ENCODE measurements at places on chromosomes 2 and 18.

- DNase-seq = no peak
Observed at GRCh38 chr2:25642298-25642697, 31.1 kb downstream of the DTNB start.

DNA sequence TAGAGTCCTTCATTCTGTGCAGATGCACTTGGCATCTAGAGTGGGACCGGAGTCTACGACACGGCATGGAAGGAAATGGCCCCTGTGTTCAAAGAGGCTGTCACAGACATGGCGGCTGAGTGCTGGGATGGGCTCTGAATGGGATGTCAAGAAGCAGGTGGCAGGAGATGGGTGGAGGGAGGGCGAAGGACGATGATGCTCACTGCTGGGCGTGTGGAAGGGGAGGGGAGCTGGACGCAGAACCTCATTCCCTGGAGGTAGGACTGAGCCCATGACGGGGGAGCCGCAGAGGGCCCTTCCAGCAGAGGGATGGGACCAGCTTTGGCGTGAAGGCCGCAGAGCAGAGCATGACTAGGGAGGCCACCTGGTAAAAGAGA is 18.8 kb upstream of the ALPI start:
- DNase-seq = no peak

DNA sequence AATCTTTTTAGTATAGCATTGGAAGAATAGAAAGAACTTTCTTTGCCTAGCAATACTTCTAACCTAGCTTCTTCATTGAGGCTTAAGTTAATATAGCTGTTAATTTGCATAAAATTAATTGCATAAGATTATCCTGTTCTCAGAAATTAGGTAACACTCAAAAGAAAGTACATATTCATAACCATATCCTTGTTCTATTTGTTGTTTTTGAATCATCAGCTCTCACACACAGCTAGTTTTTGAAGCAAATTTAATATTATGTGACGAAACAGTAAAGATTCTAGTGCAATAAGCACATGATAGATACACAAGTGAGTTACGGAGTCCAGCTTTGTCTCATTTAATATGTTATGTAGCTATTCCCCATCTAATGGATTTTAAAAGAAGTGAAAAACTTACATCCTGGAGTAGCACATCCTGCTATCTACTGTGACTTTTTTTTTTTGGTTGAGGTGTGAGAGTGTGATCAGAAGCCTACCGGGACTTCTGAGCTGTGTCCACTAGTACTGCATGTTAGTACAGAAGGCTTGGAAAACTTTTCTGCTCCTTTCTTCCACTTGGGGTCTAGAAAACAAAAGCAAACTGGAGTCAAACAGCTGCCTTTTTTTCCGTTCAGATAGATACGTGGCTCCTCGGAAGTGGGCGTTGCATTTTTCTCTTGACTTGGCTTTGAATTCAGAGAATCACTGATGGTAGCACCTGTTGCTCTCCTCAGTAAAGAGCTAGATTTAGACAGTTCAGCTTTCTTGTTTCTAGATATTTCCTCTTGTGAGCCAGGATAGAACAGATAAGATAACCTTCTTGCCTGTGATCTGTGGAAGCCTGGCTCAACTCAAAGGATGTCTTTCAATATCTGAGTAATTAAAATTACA is 27.2 kb downstream of the KDM3A start:
- no peak for DNase-seq

GRCh38 chr2:96907115-96908041 is 37.5 kb upstream of the SEMA4C start:
- DNase-seq = no peak

- no peak for DNase-seq
Observed at GRCh38 chr2:197673606-197674005, 1.8 kb downstream of the RFTN2 start.

- DNase-seq = no peak
Observed at GRCh38 chr2:119682578-119682977, 3.6 kb downstream of the TMEM177 start.

DNA sequence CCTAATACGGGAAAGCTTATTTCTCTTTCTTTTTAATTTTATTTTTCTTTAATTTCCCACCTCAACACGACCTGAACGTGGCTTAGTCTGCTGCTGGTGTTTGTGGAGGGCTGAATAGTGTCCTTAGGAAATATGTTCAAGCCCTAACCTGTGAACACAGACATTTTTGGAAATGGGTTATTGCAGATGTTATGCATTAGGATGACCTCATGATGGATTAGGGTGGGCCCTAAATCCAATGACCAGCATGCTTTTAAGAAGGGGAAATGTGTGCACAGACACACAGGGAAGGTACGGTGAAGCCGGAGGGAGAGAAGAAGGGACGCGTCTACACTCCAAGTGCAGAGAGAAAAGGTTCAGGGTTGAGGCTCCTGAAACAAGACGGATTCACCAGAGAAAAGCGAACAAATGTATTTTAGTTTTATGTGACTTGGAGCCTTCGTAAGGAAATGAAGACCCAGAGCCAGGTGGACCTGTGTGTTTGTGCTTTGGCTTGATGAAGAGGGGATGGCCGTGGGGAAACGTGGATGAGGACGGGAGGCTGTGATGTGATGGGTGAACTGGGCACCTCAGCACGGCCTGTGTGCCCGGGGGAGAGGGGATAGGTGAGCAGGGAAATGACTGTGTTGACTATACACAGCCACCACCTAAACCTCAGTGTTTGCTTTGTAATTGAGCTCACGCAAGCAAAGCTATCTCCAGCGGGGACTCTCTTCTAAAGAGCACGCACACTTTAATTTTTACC is 37.5 kb downstream of the RTP5 start:
- DNase-seq = no peak

DNA sequence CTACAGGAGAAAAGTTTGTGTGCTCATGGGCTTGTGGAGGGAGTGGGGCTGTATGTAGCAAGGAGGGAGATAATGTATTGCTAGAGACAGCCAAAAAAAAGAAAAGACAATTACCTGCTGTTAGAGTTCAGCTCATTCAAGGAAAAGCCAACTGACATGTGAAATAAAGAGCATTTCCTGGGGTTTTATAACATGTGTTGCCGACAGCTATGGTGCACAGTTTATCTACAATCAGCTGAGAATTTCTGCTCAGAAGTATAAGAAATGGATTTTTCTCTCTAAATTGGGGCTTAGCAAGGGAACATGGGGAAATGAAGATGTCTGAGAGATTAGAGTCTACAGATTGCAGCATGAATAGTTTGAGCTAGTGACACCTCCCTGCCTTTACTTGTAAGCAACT is 674.1 kb downstream of the SUCLG1 start:
- DNase-seq = no peak

GRCh38 chr18:10872304-10872703 is 277.1 kb downstream of the PIEZO2 start:
- DNase-seq = no peak

GRCh38 chr2:226813148-226813701 is 13.6 kb upstream of the IRS1 start:
- DNase-seq = no peak

GRCh38 chr2:68561372-68561771 is 82.0 kb upstream of the PROKR1 start:
- no peak for DNase-seq

DNA sequence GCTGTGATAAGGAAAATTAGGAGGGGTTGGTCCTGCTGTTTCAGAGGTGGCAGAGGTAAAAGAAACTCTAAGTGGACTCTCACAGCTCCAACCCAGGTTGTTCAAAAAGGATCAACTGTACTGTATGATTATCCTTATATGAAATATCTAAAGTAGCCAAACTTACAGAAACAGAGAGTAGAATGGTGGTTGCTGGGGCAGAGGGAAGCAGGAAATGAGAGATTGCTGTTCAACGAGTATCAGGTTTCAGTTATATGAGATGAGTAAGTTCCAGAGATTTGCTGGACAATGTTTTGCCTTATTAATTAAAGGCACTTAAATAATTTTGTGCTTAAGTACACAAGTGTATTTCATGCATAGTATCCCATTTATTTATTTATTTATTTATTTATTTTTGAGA is 972.0 kb upstream of the LRRTM1 start:
- no peak for DNase-seq

GRCh38 chr18:7535436-7536205 is 31.5 kb upstream of the PTPRM start:
- no peak for DNase-seq

- no peak for DNase-seq
Observed at GRCh38 chr18:75654851-75655751, 227.6 kb upstream of the SMIM21 start.

- no peak for DNase-seq
Observed at GRCh38 chr18:55862693-55863390, 274.9 kb upstream of the TCF4 start.

DNA sequence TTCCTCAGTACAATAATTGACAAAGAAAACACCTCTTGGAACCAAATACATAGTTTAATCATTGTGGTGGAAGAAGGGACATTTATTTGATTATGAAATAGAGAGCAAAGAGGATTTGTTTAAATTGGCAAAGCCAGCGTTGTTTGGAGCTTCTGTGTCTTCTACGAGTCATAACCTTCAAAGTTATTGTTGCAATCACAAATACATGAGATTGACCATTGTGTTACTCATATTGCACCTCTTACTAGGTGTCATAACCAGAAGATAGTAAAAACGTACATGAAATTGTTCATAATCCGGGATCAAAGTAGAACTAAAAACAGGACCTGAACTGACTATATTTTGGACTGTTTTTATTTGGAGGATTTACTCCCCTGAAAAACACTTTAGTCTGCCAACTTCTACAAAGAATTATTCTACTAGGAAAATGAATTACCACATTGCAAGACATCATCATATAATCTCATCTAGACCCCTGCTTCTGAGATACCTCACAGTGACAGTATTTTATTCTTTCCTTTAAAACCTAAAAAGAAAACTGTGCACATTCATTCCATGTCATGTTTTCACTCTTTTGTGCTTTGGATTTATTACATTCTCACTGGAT is 151.7 kb upstream of the KLF7 start:
- no peak for DNase-seq

- no peak for DNase-seq
Observed at GRCh38 chr2:96954011-96954846, 32.2 kb downstream of the FAM178B start.

- DNase-seq = no peak
Observed at GRCh38 chr18:44320619-44321460, 359.8 kb upstream of the SETBP1 start.

- DNase-seq = peak; percentile 35
Observed at GRCh38 chr18:34650121-34650545, 60.0 kb upstream of the DTNA start.

- DNase-seq = no peak
Observed at GRCh38 chr2:126781206-126781605, 117.5 kb upstream of the TEX51 start.

DNA sequence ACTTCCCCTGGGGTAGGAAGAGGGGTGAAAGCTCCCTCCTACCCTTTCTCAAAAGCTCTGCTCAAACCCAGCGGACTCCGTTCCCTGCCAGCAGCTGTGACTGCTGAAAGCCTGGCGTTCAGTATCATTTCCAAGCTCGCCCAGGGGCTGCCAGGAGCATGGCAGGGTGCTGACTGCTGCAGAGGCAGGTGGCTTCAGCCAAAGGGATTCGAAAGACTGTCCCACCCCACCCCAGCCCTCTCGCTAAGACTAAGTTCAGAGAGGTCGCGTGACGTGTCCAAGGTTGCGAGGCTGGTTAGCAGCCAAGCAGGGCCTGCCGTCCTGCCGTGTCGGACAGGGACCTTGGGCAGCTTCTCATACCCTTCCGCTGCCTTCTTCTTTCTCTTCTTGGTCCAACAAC is 72.3 kb upstream of the RAB12 start:
- DNase-seq = no peak

GRCh38 chr2:138658187-138658894 is 121.8 kb downstream of the NXPH2 start:
- no peak for DNase-seq

DNA sequence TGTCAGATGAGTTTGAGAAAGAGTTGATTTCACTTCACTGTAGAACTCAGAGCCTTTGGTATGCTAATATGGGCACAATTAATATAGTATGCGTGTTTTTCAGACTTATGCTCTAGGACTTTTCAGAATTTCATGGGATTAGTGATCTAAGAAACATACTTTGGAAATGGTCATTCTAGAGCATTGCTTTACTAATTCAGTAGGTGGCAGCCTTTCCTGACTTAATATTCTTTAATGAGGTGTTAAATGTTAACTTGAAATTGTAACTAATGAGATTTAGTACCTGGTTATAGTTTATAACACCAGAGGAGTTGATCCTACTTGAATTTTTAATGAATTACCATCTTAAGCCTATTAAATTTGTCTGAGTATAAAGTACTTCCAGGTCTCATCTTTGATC is 28.4 kb downstream of the ACTR2 start:
- no peak for DNase-seq

DNA sequence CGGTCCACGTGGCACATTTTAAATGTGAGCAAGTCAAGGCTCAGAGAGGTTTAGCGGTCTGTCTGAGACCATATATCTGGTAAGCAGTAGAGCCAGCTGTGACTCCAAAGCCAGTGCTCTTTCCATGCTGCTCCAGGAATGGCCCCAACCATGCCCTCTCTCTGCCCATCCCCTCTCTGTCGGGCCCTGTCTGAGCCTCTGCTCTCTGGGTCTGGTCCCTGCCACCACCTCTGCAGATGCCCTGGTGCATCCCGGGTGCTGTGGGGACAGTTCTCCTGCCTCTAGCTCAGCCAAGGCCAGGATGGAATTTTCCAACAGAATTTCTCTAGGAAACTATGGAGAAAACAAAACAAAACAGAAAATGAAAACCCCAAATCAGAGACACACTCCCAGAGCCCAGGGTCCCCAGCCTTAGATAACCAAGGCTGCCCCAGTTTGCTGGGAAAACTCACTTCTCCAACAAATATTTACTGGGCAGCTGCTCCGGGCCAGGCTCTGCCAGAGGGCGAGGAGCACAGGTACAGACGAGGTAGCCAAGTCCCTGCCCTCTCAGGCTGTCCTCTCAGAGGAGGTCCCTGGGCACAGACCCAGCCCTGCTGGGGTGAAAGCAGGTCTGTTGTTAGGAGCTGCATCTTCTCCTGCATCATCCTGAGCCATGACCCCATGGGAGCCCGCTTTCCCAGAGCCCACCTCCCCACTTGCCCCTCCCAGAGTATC is 9.2 kb downstream of the ADRA2B start:
- DNase-seq = no peak
